ENCODE measurements at places on chromosomes 7 and 10.

- DNase-seq, result no peak
Observed at GRCh38 chr10:130416334-130417150, 280.4 kb downstream of the GLRX3 start.

DNA sequence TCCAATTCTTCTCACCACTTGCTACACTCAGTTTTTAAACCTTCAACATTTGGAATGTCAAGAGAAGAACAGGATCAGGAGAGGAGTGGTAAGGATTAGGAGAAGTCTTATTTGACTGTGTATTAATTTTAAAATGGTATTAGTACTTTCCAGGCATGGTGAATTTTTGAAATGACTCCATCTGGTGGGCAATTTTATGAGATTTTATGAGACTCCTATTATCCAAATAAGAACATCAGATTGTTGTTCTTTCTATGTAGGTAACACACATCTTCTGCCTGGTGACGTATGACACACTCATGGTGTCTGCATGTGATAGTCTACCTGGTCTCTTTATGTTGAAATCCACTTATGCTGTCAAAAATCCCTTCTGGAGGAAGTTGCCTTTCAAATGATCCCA lies 51.0 kb downstream of the SLC13A1 start:
- DNase-seq, result no peak

DNA sequence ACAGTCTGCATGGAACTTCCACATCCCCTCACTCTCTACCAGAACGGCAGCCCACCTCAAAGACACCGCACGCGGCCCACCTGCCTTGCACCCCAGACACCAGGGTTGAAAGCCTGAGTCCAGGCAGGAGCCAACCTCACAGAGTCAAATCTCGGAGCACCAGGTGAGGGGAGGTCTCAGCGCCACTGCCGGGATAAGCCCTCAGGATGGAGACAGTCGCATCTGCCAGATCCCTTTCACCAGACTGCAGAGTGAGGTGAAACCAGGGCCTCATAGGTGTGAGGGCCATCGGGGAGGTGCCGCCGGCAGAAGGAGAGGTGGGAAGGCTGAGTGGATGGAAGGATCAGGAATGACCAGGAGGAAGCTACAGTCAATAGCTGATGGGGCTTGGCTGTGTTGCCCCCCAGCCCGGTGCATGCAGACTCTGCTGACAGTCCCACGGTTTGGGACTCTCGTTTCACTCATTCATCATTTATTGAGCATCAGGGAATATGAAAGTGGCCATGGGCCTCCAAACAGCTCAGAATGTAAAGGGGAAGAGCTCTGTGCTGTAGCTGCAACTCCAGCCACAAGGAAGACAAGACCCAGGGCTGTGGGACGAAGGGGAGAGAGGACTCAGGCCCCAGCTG lies 315.0 kb downstream of the PTPRN2 start:
- no peak for DNase-seq

- no peak for DNase-seq
Observed at GRCh38 chr7:76395965-76396726, 13.4 kb downstream of the SSC4D start.

DNA sequence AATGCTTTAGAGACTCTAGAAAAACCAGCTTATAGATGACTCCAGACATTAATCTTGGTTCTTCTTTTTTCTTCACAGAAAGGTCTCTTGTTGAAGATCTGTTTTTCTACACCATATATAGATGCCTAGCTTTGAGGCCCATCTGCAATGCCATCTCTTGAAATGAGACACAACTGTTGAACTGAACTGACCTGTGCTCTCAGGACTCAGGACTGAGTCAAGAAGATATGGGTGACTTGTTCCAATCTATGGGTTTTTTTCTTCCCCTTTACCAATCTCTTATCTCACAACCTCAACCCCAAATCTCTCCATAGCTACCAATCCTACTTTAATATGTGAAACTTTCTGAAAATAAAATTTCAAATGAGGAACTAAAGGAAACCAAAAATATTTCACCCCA lies 194.7 kb downstream of the SNX13 start:
- DNase-seq, result no peak

DNA sequence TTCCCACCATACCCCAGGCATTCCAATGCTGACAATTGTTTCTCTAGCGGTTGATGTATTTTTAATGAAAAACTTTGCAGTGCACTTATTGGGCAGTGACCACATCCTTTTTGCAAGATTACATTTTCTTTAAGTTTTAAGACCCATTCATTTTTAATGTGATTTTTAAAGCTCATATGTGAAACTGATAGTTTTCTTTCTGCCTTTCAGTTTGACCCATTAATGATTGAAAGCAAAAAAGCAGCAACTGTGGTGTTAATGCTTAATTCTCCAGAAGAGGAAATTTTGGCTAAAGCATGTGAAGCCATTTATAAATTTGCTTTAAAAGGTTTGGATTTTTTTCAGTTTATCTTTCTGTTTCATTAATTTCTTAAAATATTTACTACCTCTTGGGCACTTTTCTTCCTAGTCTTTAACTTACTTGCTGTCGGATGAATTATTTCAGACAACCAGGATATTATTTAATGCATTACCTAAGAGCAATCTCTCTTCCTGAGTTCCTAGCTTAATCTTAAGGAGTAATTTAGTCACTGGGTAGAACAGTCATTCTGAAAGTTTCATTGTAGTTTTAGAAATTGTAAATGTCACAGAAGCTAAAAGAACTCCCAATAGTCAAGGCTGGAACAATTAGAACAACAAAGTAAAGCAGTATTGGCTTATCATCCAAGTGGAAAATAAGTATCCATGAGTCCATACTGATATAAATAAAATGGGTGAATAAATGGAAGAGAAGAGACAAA lies 18.3 kb downstream of the ARMC3 start:
- DNase-seq, result no peak

GRCh38 chr10:44922796-44923545 lies 11.8 kb downstream of the TMEM72 start:
- no peak for DNase-seq

DNA sequence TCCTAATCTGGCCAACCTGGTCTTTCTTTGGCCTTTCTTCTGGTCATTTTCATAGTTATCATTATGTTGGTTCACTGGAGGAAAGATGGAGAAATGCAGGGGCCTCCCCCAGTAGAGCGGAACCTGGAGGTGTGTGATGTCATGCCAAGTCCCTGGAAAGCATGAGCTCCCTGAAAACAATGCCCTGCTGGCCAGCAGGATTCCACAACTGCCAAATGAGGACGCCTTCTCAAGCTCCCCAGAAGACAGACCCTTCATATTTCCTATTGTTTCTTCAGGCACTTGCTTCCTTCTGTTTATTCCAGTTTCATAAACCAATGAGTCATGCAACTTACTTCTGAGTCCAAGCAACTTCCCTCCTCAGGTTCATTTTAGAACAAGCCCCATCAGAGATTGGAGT lies 339.0 kb downstream of the GATA3 start:
- no peak for DNase-seq

DNA sequence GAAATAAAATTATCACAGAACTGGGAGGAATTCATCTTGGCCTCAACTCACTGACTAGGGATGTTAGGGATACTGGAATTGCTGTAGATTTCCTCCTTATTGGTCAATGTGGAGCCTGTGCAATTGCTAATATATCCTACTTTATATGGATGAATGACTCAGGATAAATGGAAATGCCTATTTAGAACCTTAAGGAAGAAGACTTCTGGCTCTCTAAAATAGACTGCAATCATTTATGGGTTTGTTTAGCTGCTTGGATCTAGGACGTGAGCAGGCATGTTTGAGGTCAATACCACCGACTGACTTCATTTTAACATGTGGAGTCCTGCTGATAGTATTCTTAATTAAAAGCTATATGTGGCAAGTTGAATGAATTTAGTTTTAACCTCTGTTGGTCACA lies 1040.1 kb upstream of the LRRN3 start:
- DNase-seq, result no peak

DNA sequence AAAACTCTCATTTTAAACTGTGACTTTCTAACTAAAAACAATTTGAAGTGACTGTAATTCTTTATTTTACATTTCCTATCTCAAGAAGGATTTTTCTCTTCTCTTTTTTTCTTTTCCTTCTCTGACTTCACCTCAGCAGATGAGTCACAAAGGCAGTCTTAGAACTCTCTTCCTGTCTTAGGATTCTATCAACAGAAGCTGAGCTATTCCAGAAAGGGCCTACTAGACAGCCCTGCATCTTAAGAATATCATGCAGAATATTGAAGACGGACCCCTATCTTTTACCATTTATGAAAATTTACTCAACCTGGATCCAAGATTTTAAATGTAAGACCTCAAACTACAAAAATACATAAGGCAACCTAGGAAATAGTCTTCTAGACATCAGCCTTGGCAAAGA lies 365.7 kb upstream of the SEMA3C start:
- no peak for DNase-seq

- DNase-seq, result no peak
Observed at GRCh38 chr7:69095127-69095526, 503.1 kb upstream of the AUTS2 start.

GRCh38 chr10:1615186-1615954 lies 122.0 kb downstream of the ADARB2 start:
- no peak for DNase-seq

GRCh38 chr10:124278356-124278755 lies 140.4 kb downstream of the OAT start:
- DNase-seq, result no peak

DNA sequence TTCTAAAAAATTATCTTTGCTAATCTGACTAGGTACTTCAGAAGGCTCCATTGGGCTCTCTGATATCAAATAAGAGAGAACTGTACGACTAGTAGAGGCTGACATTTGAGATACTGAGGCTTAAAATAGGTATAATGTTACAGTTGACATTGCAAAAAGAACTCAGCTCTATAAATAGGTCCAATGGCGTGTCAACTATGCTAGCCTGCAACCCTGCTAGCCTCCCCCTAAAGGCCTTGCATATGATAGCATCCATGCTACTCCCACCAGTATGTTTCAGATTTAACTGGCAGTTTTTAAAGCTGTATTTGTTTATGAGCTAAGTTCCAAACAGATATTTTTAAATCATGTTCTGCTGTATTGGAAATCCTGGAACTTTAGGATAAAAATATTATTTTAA lies at the start of gene PPP1R3A:
PPP1R3A (minus strand) TSS at position 64 of the 400 bp plus-strand sequence; CDS start at position 51, 13 bp downstream.
- no peak for DNase-seq

DNA sequence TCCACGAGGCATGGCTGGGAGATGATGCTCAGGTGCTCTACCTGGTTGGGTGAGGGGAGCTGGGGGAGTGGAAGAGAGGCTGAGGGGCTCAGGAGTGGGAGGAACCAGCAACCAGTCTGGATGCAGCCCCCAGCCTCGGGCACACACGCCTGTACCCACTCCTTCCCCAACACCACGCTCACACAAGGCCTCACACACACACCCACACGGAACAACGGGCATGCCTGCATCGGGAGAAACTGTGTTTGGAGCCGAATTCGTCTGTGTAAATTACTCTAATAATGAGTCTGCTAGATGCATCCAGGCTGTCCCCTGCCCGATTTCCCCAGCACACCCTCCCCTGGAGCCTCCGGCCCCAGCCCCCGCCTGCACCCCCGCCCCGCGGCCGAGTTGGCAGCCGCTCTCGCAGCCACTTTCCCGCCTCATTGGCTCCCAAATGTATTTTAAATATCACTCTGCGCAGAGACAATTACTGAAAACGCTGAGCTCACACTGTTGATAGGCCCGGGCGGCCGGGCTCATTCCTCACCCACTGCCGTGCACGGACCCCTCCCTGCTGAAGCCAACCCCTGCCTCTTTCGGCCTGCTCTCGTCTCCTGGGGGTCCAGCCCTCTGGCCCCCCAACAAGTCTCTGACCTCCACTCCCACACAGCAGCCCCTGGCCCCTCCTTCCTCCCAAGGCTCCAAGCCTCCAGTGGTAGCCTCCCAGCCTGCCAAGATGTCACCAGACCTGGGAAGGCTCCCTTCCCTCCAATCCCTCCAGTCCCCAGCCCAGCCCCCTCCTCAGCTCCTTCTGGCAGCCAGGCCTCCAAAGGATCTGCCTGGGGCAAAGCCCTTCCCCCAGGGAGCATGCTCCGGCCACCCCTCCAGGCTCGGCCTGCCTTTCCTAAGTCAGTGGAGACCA lies 11.1 kb downstream of the H2BK1 start:
- no peak for DNase-seq

GRCh38 chr10:25522946-25523608 lies 348.3 kb downstream of the GPR158 start:
- no peak for DNase-seq
